Activated CD4-positive, alpha-beta memory T cell treated with anti-CD3 and anti-CD28 coated beads for 36 hours (primary cell): ENCODE measurements at places on chromosomes 1 and 21. TPM values are rescaled to one million over a fixed set of nuclear protein-coding genes. Genes with fewer than 3 reads are reported as not detected.

Gene ABCA4
- total RNA-seq, result not detected

Gene CDK18
- 2.5 TPM for total RNA-seq

Gene THRAP3
- total RNA-seq, result 135 TPM

GRCh38 chr21:35882791-35883240 lies 177.5 kb downstream of the SETD4 start:
- DNase-seq, result no peak

- no peak for DNase-seq
These were observed 160.3 kb upstream of the FMN2 start for GRCh38 chr1:239931341-239931740.

GRCh38 chr1:62593825-62594394 lies 3.4 kb upstream of the ANGPTL3 start:
- no peak for DNase-seq

DNA sequence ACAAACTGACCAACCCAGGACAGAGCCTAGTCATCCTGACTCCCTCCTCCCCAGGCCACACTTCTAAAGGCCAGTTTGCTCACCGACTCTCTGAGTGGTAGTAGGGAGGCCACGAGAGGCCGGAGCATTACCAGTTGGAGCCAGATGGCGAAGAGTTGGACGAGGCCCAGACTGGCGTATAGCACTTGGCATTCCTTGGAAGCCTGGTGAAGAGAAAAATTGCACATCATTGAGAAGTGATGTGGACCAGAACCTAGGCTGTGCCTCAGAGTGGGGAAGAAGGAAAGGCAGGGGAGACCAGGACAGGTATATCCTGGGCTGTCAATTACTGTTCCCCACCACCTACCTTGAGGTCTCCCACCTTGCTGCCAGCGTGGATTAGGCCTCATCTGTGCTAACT lies 12.2 kb downstream of the PABPC4 start:
- DNase-seq, result no peak

DNA sequence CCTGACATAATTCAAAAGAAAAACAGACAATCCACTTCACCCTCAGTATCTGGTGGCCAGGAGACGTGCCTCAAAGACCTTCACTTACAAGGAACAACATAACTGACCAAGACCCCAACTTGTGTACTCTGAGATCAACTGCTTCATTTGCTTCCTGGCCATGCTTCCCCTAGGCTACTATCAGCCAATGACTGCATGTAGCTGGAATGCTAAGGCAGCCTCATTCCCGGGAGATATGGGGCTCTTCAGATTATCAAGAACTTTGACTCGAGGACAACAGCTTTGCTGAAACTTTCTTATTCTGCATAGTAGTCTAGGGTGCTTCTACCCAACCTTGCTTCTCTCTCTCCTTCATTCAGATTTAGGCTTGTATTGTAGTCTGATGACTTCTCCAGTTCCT lies 11.7 kb upstream of the UCK2 start:
- no peak for DNase-seq

GRCh38 chr21:45699966-45700365 lies 56.4 kb downstream of the PCBP3 start:
- no peak for DNase-seq
